ENCODE measurements at places on chromosomes 6 and 20.

GRCh38 chr6:112931832-112932231, 584.7 kb downstream of the RFPL4B start:
- no peak for DNase-seq

- DNase-seq: no peak
Measured at GRCh38 chr6:62039605-62040004, 246.4 kb downstream of the KHDRBS2 start.

DNA sequence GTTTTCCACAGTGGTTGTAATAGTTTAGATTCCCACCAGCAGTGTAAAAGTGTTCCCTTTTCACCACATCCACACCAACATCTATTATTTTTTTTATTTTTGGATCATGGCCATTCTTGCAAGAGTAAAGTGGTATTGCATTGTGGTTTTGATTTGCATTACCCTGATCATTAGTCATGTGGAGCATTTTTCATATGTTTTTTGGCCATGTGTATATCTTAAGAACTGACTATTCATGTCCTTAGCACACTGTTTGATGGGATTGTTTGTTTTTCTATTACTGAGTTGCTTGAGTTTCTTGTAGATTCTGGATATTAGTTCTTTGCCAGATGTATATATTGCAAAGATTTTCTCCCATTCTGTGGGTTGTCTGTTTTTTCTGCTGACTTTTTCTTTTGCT, 820.1 kb downstream of the TENT5A start:
- no peak for DNase-seq

DNA sequence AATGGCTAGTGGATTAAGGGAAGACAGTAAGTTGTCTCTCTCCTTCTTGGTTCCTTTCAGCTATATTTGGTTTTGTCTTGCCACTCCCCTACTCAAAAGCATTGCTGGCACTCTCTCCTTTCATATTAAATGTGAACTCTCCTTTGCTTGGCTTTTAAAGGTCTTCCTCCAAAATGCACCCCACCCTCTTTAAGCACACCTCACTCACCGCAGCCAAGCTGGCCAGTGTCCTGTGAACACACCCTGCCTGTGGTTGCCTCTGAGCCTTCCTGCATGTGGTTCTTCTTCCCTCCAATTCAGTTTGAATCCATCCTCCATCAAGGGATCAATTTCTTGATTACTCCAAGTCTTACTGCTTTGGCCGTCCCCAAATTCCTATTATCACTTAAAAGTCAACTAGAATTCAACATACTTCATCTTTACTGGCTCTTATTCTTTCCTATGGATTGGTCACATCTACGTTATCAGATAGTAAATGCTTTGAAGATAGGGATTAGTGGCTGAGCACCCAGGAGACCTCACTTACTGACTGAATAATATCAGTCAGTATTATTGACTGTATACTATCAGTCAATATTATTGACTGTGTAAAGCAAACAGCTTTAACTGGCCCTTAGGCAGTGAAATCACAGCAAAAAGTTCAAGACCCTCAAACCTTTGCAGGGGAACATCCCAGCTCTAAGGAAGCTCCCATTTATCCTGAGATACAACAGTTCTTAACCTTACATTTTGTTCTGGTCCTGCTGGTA, 41.6 kb upstream of the SPDEF start:
- DNase-seq: no peak

DNA sequence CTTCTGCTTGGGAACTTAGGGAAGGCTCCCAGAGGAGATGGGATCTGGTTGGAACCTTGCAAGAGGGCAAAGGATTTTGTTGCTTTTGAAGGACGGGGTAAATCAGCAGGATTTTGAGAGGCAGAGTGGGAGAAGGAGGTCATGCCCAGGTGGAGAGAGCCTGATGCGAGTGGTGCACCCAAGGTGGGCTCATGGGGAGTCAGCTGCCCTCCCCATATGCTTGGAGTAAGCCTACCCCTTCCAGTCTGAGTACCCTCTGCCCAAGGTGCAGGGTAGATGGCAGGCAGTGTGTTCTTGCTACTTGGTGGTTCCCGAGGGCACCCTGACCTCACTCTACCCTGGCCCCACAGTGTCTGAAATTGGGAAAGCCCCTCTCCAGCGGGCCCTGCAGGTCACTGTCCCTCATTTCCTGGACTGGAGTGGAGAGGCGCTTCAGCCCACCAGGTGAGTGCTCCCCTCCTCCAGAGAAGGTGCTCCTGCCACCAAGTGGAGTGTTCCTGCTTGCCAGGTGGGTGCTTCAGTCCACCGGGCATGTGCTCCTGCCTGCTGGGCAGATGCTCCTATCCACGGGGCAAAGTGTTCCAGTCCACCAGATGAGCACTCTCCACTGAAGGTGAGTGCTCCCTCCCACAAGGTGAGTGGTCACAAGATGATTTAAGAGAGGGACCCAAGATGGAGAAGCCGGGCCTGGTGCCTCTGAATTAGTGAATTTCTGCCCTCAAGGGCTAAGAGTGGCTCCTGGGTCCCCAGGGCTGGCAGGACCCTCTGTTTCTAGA, 3.4 kb downstream of the BPIFB2 start:
- no peak for DNase-seq

GRCh38 chr6:147156799-147157382, 47.3 kb upstream of the STXBP5 start:
- no peak for DNase-seq

GRCh38 chr6:142946924-142947713, 2.1 kb upstream of the HIVEP2 start:
- peak; percentile 82 for DNase-seq

GRCh38 chr6:41374618-41375590, 39.5 kb downstream of the NCR2 start:
- DNase-seq: no peak

DNA sequence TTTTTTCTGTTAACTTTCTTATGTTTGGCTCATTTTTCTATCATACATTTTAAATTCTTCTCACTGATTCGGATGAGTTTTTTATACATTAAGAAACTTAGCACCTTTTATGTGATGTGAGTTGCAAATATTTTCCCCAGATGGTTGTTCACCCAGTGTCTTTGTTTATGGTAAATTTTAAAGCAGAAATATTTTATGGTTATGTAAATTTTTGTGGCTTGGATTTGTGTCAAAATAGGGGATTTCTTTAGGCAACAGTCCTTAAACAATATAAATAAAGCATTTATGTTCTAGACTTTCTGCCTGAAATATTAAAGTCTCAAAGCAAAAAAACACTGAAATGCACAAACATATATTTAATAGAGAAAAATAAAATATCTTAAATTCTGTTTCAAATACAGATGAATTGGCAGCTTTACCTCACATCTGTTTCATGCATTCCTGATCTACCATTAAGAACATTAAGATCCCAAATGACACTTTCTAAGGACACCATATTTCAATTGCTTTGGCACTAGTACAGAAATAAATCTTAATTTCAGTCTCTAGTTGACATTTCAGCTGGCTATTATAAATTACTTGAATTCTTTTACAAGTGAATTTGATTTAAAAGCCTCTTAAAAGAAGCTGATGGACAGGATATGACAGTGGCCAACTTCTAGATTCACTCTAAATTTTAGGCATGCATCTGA, 646.6 kb downstream of the HACE1 start:
- DNase-seq: no peak

DNA sequence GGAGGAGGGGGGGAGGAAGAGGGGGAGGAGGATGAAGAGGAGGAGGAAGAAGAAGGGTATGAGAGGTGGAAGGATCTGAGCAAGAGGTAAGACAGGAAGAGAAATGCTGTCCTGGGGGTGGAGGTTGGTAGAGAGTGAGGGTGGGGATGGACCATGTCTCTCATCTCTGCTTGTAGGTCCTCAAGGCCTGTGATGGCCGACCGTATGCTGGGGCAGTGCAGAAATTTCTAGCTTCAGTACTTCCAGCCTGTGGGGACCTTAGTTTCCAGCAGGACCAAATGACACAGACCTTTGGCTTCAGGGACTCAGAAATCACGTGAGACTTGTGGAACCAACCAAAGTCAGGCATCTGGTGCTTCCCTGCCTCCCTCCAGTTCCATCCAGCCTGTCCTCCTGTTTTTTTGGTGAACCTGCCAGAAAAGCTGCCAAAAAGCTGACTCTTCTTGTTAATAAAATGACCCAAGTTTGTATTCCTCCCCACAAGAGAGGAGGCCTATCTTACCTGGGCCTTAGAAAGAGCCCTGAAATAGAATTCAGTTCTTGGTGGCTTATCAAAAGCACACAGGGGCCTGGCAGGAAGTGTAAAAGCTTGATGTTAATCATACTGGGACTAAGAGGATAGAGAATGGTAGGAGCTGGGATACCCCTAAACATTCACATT, 2.5 kb upstream of the C4A start:
- no peak for DNase-seq

DNA sequence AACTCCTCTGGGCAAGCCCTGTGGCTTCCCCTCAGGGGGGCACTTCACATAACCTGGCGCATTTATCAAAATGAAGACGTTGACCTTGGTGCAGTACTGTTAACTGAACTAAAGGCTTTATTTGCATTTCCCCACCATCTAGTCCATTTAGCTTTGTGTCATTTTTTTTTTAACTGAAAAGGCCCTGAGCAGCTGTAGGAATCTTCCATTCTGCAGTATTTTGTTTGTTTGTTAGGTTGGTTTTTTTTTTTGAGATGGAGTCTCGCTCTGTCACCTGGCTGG, 10.7 kb downstream of the TMEM181 start:
- no peak for DNase-seq

DNA sequence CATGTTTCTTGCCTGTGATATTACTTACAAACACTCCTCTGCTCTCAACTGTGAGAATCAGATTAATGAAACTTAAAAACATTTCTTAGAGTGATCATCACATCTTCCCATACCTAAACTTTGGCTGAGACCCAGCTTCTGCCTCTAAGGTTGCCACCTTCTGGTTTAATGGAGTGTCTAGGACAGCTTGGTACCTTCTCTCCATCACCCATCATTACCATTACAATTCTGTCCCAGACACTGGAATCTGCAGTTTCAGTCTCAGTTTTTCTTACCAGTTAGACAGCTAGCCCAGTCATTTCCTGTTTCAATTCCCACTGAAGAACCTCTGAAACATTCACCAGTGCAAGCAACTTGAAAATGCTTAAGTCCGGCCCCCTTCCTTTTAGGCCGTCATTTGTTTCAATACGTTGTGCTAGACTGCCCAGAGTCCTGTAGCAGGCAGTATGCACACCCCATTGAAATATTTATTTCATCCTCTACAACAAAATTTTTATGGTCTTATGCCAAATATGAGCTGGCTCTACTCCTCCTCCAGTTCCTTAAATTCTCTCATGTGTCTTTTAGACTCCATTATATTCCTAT, 107.0 kb upstream of the FOXO3 start:
- no peak for DNase-seq

- DNase-seq: no peak
Measured at GRCh38 chr6:119125576-119125975, 47.1 kb upstream of the FAM184A start.

GRCh38 chr6:53312355-53312754, 36.4 kb downstream of the ELOVL5 start:
- DNase-seq: peak; percentile 60

- DNase-seq: no peak
Measured at GRCh38 chr6:72246926-72247325, 360.6 kb downstream of the RIMS1 start.

DNA sequence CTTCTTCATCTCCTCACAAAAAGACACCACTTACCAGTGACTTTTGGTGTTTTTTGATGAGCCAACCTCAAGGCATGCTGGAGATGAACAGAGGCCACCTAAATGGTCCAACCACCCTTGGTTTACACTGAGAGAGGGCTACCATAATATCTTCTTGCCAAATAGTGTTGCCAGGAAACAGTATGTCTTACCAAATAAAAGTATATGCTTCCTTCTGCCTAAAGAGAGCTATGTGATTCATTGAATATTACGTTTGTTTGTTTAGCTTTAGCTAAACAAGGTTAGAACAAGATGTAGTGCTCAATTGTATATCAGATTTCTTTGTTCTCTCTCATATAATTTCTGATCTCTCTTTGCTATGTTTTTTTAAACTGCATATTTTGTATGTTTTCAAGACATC, 40.6 kb upstream of the BMP6 start:
- DNase-seq: no peak

- DNase-seq: no peak
Measured at GRCh38 chr6:144234399-144234798, 50.7 kb upstream of the UTRN start.

- DNase-seq: no peak
Measured at GRCh38 chr6:168475188-168476013, 34.4 kb downstream of the SMOC2 start.

DNA sequence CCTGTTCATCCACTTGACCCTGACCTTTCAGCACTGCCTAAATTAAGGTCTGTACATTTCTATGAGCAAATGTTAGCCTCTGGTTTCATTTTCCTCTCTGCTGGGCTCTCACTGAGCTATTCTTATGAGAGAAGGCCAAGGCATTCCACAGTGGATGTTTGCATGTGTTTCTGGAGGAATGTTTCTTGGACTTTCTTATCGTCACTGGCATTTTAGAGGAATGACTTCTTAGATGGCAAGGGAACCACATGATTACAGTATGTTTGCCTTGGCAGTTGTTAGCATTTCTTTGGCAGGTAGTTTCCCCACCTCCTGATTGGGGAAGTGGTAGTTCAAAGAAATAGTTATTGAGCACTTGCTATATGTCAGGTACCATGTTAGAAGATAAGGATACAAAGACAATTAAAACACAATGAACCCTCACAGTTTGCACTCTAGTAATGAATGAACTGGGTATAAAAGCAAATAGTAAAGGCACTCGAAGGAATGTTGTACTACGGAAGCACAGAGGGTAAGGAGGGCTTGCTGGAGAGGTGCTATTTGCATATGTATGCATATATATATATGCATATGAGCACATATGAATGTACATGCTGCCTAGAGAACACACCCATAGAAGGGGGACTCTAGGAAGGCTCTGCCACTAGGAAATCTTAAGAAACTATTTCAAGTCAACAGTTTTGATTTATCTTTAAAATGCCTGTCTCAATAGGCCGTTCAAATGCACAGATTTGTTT, 307.4 kb downstream of the EYA4 start:
- no peak for DNase-seq

- DNase-seq: no peak
Measured at GRCh38 chr6:112188906-112189305, 65.5 kb downstream of the LAMA4 start.

DNA sequence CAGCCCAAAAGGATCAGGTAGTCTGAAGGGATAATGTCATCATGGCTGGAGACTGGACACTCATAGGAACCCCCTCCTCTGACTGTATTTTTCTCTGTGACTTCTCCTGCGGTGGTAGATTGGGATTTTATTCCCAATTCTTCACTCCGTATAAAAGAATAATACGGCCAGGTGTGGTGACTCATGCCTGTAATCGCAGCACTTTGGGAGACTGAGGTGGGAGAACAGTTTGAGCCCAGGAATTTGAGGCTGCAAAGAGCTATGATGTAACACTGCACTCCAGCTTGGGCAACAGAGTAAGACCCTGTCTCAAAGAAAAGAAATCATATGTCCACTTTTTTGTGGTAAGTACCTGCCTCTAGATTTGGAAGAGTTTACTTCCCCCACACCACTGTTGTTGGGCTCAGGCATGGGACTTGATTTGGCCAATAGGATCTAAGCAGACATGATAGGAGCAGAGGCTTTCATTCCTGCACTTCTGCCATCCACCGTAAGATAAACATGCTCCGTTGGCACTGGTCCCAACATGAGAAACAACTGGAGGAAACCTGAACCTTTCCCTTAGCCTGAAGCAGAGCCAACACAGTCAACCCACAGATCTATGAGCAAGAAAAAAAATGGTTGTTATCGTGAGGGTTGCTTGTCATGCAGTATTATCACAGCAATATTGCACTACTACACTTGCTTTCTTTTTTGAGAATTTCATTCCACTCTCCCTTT, 82.0 kb downstream of the JPH2 start:
- DNase-seq: no peak
